ENCODE measurements at places on chromosomes 16 and 17.

DNA sequence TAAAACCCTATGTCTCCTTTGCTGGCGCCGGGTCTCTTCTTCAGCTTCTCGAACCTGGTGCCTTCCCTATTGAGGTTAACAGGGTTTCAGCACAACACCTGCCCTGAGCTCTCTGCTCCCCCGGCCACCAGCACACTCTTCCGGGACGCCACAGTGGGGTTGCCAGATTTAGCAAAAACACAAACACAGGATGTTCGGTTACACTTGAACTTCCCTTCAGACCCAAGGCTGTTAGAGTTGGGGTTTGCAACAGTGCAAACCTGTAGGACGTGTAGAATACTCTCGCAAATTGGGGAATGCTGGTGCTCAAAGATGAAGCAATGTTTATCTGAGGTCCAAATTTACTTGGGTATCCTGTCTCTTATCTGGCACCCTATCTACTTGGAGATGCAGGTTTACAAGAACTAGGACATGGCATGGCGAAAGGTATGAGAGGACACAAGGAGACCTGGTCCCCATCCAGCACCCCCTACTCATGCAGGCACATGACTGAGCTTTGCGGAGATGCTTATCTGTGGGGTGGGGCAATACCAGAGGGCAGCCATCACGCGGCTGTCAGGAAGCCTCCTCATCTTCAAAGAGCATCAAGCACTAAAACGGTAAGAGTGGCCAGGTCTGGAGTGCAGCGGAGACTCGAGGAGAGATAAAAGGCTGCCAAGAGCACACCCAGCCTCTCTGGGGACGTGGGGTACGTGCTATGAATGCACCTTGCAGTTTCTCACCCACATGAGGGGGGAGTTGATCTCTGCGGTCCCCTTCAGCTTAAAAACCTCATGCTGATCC, 52.8 kb downstream of the SDK2 start:
- DNase-seq = no peak

- no peak for DNase-seq
Measured at GRCh38 chr16:22312897-22313781, 15.9 kb downstream of the POLR3E start.

GRCh38 chr16:47592232-47592631, 131.1 kb downstream of the PHKB start:
- DNase-seq = no peak

- no peak for DNase-seq
Measured at GRCh38 chr16:8962393-8963009, 1.2 kb downstream of the USP7 start.

- DNase-seq = no peak
Measured at GRCh38 chr16:74729783-74730683, 29.4 kb upstream of the MLKL start.

GRCh38 chr17:44900894-44901293, 1.6 kb upstream of the EFTUD2 start:
- no peak for DNase-seq

GRCh38 chr17:21278450-21279197, 5.9 kb upstream of the MAP2K3 start:
- no peak for DNase-seq

DNA sequence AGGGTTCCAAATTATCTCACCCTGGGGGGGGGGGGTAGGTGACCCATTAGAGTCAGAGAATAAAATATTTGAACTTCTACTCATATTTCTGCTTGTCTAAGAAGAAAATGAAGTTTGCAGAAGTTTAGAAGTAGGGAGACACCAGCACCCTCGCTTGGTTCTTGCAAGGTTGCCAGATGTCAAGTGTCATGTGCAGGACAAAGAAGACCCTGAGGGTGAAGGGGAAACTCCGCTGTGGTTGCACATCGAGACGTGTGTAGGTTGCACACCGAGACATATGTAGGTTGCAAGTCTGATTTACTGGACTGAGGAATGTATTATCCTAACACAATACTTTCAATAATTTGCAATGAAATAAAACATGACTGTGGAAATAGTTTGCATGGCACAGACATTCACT, 42.4 kb upstream of the IRF8 start:
- DNase-seq = no peak

DNA sequence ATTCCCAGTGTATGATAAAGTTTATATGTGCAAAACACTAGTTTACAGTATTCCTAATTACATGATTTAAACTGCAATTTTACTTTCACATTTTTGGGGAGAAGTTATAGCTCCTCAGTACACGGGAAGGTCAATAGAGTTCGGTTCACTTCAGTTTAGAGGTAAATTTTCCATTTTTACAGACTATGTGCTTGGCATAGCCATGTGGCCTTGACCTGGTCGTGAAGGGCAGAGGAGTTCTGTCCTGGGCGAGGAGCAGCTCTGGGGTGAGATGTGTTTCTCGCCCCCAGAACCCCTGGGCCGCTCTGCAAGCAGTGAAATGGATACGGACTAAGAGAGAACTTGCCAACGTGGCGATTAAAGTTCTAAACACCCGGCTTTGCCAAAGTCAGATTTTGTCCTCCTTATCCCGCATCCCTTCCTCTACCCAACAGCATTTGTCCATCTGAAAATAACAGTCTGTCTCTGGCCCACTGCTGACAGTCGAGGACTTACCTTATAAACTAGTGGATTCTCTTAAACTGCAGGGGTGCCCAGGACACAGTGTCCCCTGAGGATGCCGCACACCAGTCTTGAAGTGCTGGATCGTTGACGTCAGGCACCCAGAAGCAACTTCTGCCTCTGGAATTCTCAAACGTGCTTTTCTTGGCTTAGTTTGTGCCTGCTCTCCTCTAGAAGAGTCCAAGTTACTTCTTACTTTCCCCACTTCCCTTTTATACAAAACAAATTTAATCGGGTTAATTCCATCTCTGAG, 1.5 kb upstream of the SIAH1 start:
- no peak for DNase-seq

- no peak for DNase-seq
Measured at GRCh38 chr16:1696863-1697262, 9.1 kb upstream of the MAPK8IP3 start.

DNA sequence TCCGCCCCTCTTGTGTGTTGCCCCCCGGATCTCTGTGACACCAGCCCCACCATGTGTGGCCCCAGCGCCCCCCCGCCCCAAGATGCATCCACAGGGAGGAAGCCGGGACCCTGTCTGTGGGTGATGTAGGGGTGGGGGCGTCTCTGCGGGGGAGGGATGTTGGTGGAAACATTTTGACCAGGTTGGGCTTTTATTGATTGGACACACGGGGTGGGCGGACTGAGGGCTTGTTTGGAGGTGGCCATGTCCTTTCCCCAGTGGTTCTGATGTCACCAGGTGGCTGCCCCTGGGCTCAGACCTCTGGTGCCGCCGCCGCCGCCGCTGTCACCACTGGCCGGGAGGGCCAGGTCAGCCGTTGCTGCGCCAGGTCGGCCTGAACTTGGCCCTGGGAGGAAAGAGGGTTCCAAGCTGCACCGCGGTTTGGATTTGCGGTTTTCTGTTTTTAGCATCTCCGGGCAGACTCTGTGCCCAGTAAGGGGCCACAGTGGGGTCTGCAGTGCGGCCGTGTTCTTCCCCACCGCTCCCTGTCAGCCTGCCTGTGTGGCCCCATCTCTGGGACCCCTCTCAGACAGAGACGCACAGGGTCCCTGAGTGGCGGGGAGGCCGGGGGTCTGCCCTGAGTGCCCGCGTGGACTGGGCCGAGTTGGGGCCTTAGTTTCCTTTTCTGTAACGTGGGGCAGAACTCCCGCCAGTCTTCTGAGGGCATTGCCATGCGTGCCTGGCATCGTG, 19.8 kb downstream of the GSE1 start:
- DNase-seq = no peak

GRCh38 chr16:85209526-85210121, 97.4 kb upstream of the CIBAR2 start:
- DNase-seq = no peak

DNA sequence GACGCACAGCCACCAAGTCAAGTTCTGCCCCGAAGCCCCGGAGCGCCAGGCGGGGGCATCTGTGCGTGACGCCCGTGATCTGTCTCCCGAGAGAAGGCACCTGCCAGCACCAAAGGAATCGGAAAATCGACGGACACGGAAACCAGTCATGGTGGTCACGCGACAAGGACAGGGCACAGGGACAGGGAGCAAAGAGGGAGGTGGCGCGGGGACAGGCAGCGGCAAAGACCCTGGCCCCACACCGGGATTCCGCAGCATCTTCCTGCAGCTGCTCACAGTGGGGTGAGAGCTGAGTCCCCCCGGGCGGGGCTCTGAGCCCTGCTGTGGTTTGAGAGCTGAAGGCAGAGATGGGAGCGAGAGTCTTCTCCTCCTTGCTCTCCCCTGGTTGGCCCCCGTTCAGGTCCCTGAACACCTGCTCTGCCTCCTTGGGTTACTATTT, 56.4 kb downstream of the ABR start:
- DNase-seq = no peak

GRCh38 chr17:28252436-28252835, 66.6 kb upstream of the TMEM97 start:
- DNase-seq = no peak

DNA sequence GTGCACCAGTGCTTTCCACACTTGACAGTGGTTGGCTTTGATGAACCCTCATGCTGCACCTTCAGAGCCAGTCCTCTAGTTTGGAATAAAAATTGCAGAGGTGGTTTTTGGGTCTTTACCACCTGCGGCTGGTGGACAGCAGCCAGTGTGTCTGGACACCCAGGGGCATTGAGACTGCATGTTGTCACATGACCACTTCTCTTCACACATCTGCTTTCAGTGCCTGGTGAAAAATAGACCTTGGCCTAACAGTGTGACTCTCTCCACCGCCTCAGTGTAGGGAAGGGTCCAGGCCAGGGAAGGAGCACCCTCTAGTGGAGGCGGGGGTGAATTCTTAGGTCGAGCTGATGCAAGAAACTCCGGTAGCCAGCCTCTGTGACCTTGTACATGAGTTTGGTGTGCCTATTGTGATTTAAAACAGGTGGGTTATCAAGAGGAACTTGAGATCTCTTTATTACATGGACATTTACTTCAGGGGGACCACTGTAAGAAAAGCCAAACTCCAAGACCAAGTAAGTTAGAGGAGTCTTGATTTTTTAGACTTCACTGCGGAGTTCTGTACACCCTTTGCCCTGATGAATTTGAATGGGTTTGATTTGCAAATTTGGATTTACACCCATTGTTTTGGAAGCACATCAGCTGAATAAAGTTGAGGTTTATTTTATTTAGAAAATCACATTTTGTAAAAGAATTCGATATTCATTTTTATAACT, 17.9 kb downstream of the GOSR2 start:
- DNase-seq = peak; percentile 54

DNA sequence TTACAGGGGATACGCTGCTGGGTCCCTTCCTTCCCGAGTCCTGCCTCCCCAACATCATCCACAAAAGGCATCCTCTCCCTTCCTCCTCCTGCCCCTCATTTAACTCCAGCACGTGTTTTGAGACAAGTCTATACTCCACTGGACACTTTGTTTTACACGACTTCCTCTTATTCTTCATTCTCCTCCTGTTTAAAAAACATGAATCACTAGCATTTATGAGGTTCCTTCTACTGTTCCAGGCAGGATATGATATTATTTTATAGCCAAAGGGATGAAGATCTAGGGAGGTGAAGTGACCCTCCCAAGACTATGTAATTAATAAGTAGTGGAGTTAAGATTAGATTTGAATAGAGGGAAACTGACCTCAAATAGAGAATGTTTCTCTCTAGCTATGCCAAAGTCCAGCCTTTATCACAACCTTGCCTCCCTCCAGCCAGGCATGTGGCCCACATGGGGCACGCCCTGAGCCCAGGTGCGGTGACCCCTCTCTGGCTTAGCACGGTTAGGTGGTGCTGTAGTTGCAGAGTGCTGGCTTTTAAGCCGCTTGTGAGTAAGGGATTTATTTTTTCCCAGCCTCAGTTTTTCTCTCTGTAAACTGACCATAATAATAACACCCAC, 1.3 kb upstream of the HSD17B2 start:
- no peak for DNase-seq

GRCh38 chr17:52673791-52674190, 515.3 kb upstream of the CA10 start:
- DNase-seq = no peak

DNA sequence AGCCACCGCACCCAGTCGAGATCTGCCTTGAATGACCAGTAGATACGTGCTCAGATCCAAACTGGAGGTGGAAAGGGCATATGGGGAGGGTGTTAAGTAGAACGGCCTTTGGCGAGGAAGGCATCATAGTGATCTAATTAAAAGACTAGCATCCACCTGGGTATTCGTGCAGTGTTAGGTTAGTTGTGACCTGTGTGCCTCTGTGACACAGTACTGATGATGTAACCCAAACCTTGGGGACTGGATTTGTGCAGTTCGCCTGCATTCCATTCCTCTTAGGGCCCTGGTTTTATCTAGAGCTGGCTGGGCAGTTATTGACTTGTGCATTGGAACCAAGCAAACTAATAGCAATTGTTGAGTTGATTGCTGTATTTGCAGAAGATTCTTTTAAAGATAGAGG, 47.9 kb downstream of the SNX29 start:
- DNase-seq = no peak

- DNase-seq = no peak
Measured at GRCh38 chr16:51429041-51429440, 278.0 kb upstream of the SALL1 start.

DNA sequence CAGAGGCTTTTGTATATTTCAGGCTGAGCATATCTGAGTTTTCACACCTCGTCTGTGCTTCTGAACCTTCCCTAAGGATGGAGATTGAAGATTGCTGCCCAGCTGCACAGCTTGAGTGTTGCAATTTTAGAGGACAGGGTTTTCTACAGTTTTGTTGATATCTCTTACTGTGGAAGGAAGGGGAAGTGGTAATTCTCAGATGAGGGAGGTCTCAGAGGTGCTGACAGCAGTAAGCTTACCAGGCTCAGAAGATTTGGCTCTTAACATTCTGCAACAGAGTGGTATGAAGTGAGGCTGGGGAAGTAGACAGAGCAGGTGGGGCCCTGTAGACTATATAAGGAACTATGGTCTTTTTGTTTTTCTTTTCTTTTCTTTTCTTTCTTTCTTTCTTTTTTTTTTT, 45.8 kb upstream of the ARHGAP17 start:
- DNase-seq = no peak

DNA sequence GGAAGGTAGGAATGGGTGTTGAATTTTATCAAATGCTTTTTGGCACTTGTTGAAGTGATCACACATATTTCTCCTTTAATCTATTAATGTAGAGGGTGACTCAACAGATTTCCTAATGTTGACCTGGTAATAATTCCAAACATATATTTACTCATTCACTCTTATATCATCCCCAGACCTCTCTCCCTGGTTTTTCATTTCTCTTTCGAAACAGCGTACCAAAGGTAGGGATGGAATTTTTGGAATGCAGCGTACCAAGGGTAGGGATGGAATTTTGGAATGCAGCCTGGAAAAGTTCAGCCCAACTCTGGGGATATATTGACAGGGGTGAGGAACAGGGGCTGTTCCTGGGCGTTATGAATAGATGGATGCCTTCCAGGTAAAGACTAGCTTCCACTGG, 7.3 kb downstream of the KIF18B start:
- DNase-seq = no peak

Data from NCI-H748 treated with DMSO at 0.1 percent for 48 hours (cell line).